ENCODE measurements at places on chromosomes 2 and 18.

- no peaks in the 10 kb centered on the region for H3K27me3 ChIP-seq
- H3K27ac ChIP-seq, result peak overlapping the region; percentile 10
- no peak overlapping the region for H3K4me3 ChIP-seq
These were observed 13.4 kb upstream of the MAT2A start for GRCh38 chr2:85525567-85525966.

GRCh38 chr2:128323555-128323931, 4.9 kb upstream of the HS6ST1 start:
- H3K36me3 ChIP-seq, result no peaks in the 10 kb centered on the region
- no peak overlapping the region for H3K4me3 ChIP-seq
- no peaks in the 10 kb centered on the region for H3K27me3 ChIP-seq
- H3K27ac ChIP-seq, result no peak overlapping the region
- H3K4me1 ChIP-seq, result no peaks in the 10 kb centered on the region

DNA sequence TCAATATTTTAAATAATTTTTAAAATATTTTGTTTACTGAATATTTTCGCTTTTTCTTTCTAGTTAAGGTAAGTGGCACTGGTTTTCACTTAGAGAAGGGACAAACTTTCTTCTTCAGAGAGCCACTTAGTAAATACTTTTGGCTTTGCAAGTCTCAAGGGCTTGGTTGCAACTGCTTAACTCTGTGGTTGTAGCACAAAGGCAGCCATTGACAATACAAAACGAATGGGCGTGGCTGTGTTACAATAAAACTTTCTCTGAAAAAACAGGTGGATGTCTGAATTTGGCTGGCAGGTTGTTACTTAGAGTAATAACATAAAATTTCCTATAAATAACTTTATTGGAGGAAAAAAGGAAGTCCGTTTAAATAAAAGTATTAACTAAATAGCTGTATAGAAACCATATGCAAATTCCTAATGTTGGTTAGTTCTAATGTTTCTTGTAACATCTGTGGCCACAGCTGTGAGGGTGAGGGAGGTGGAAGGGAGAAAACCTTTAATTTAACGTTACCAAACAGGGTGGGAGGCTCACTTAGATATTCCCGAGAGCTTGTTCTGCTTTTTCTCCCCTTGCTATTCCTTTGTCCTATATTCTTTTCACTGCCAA, 62.4 kb upstream of the TNP1 start:
- H3K4me3 ChIP-seq, result no peak overlapping the region
- H3K27me3 ChIP-seq, result no peaks in the 10 kb centered on the region
- peaks cover 7% of the 10 kb centered on the region for H3K4me1 ChIP-seq
- DNase-seq, result no peak
- no peaks in the 10 kb centered on the region for H3K36me3 ChIP-seq

DNA sequence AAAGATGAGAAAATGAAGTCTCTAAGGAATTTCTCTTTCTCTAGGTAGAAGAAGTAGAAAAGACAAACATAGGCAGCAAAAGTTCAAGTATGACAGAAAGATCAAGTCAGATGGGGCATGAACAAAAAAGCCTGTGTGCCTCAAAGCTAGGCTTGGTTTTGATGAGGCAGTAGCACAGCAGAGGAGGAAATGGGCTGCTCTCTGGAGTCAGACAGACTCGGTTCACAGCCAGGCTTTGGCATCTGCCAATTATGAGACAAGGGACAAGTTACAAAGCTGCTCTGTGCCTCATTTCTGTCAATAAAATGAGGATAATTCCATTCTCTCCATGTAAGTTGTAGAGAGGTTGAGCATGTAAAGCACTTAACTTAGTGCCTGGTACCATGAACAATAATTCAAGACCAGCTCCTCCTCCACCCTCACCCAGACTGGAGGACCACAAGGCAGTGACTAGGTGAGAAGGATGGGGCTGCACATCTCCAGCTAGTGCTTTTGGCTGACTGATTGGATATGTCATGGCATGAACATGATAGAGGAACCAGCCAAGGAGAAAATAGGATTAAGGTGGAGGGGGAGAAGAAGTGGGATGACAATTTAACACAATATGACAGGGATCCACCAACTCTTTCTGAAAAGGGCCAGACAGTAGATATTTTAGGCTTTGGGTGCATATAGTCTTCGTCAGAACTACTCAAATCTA, 84.6 kb downstream of the TMEM163 start:
- no peaks in the 10 kb centered on the region for H3K27me3 ChIP-seq
- no peak overlapping the region for H3K27ac ChIP-seq
- H3K4me3 ChIP-seq, result no peak overlapping the region
- H3K36me3 ChIP-seq, result no peaks in the 10 kb centered on the region
- no peak for DNase-seq
- no peaks in the 10 kb centered on the region for H3K4me1 ChIP-seq

- H3K4me3 ChIP-seq, result no peak overlapping the region
- no peaks in the 10 kb centered on the region for H3K4me1 ChIP-seq
- no peaks in the 10 kb centered on the region for H3K36me3 ChIP-seq
- DNase-seq, result no peak
- no peak overlapping the region for H3K27ac ChIP-seq
These were observed 214.1 kb downstream of the C1D start for GRCh38 chr2:67848551-67849285.

GRCh38 chr18:56407646-56408180, 230.7 kb downstream of the TXNL1 start:
- H3K27ac ChIP-seq, result no peak overlapping the region
- DNase-seq, result no peak
- no peaks in the 10 kb centered on the region for H3K27me3 ChIP-seq

DNA sequence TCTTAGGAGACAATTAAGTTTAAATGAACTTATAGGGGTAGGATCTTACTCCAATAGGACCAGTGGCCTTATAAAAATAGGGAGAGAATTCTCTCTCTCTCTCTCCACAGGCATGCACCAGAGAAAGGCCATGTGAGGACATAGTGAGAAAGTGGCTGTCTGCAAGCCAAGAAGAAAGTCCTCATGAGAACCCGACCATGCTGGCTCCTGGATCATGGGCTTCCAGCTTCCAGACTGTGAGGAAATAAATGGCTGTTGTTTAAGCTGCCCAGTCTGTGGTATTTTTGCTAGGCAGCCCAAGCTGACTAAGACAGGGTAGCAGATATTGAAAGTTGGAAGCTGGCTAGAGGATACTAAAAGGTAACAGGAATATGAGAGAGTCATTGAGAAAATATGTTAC, 454.0 kb downstream of the NBAS start:
- DNase-seq, result peak; percentile 38
- no peak overlapping the region for H3K4me3 ChIP-seq
- H3K36me3 ChIP-seq, result no peaks in the 10 kb centered on the region
- H3K27me3 ChIP-seq, result no peaks in the 10 kb centered on the region
- no peak overlapping the region for H3K27ac ChIP-seq
